Stimulated activated CD8-positive, alpha-beta memory T cell treated with anti-CD3 and anti-CD28 coated beads, Interleukin-7, amount 100 ng/mL, for 1 hour (primary cell): ENCODE measurements at places on chromosomes 1 and 21.

- no peak for DNase-seq
Observed at GRCh38 chr1:49102752-49103151, 326.1 kb upstream of the BEND5 start.

DNA sequence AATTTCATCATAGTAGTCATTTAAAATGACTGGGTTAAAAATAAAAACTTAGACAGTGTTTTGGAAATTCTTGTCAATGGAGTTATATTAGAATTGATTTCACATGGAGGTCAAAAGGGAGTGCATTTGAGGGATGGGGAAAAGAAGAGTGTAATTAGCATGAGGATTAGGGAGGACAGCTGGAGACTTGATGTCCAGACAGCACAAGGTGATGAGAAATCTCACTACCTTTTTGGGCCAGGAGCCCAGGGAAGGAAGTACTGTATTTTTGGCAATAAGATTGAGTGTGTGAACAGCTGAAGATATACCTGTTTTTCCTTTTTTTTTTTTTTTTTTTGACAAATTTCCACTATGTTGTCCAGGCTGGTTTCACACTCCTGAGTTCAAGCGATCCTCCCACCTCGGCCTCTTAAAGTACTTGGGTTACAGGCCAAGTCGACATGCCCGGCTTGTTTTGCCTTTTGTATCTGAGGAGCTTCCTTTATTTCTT, 163.6 kb downstream of the PAPPA2 start:
- no peak for DNase-seq

GRCh38 chr1:246294263-246294662, 212.8 kb downstream of the SMYD3 start:
- DNase-seq, result no peak

- no peak for DNase-seq
Observed at GRCh38 chr1:235735621-235736020, 86.0 kb upstream of the GNG4 start.

DNA sequence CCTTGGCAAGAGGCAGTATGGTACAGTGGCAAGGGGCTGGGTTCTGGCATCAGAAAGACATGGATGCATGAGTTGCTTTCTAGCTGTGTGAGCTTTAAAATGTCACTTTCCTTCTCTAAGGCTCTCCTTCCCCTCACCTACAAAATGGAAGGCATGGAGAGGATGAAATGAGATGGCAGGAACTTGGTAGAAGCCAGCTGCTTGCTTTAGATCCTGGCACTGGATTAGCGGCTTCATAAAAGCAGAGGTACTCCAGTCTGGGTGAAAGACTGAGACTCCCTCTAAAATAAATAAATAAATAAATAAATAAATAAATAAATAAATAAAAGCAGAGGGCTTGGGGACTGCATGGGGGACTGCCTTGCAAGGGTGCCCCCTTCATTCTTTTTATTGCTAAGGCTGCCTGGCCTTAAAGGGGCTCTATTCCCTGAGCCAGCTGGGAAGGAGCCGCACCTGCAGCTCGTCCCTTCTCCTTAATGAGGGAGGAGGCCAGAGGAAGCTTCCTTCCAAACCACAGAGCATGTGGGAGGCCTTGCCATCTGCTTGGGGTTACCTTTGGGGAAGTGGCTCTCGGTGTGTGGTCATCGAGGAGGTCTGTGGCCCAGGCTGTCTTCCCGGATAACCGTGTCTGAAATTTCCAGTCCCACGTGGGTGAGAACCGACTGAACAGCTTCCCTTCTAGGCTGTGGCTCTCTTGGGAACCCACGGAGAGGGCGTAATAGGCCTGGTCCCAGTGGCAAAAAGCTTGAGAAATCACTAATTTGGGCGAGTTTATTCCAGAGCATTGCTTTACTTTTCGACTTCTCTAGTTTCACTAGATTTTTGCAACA, 2.0 kb upstream of the ATP13A2 start:
- no peak for DNase-seq

DNA sequence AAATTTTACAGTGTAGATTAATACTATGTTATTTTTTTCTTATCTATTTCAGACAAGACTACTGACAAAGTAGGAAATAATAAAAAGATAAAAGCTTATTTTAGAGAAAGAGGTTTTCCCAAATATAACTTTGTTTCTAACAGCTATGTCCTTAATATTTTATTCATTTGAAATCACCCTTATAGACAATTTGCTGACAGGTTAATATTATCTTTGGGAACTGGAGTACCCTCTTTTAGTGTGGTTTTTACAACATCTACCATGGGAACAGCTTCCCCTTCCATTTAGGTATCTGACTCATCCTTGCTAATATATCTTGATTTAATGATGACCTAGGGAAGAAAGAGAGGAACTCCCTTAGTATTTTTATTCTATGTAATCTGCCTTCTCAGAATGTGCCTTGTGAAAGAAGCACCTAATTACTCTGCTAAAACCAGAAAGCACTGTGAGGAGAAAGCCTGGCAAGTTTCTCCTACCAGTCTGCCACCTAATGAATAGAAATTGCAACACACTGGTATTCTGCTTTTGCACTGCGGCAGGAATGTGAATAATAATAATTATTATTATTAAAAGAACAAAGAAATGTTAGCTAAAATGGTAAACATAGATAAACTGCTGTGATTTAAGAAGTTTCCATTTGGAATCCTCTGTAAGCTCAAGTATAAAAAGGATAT, 192.8 kb downstream of the PDE4B start:
- no peak for DNase-seq

GRCh38 chr1:213104604-213105003, 53.6 kb downstream of the RPS6KC1 start:
- no peak for DNase-seq

DNA sequence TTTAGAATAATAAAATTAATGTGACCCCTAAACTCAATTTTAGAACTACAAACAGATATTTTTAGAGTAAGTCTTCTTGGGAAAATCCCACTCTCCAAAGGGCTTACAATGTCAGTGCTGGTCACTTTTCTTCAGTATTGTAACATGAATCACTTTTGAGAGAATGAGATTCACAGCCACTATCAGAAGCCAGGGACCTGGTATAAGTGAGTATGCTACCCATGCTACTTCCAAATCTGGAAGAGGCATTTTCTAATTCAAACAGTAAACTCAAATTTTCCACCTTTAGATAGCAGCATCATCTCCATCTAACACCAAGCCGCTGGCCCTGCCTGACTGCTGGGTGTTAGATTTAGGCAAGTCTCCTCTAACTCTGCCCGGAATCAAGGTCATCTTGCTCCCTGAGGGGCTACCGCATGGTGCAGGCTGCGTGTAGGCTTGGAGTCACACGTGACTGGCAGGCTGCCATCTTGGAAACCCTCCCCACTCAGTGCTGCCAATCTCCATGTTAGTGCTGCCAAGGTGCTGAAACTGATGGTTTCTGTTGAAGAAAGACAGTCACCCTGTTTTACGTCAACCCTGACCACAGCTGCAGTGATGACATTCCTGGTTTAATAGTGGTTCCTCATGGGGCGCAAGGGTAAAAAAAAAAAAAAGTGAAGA, 882.9 kb upstream of the B3GALT2 start:
- no peak for DNase-seq

DNA sequence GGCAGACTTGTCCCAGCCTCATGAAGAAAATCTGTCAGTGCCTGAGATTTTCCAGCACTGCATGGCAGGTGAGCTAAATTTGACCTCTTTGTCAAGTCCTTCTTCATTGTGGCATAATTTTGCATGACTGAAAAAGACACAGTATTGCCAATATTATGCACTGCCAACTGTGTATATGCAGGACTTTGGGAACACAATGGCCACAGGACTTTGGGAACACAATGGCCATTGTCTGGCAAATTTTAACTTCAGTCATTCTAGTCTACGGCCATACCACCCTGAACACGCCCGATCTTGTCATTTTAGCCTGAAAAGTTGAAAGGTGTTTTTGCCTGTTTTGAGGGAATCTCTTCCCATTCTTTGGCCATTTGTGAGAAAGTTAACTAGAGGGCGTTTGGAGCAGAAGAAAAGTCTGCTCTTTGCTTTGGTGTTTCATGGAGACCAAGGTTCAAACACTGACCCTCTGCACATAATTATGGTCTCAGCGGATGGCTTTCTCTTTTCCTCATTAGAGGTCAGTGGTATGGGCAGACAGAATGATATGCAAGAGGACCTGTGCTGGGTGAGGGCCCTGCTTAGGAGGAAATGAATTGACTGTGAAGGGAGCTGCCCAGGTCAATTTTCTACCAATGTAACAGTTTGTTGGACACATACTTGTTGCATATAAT, 72.4 kb upstream of the NEK7 start:
- DNase-seq, result no peak

DNA sequence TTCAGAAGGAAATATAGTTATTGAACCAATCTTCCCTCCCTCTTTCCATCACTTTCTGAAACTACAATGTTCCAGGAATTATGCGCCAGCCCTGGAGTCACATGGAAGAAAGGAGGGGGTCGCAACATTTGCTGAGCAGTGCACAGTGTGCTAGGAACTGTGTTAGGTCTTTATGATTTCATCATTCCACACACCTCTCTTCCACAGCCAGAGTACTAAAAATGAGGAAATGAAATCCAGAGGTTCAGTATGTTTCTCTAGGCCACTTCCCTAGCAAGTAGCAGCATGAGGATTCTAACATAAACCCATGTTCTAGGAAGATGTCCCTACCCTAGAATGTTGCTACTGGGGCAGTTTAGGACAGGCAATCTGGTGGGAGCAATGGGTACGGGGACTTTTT, 158.1 kb downstream of the SLC45A1 start:
- DNase-seq, result no peak

- DNase-seq, result no peak
Observed at GRCh38 chr1:245317217-245317616, 162.4 kb downstream of the KIF26B start.

DNA sequence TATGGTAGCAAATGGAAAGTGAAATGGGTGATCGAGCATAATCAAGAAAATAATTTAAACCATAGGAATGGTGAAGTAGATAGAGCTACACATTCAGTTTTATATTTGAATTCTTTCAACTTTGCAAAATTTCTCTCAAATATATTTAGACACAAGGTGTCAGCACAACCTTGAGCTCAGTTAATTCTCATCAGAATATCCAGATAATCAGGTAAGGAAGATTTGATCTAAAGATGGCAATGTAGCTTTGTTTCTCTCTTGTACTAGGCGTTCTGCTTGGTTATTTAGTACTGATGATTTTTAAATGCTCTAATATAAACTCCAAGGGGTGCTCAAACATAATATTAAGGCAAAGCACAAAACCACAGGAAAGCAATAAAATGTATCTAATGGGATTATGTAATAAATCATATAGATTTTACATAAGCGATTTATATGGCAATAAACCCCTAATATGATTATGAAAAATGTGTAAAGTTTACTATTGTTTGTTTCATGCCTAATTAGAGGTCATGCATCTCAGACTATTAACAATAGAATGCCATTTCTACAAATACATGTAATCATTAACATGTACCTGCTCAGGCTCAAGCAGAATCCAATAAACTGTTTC, 32.4 kb upstream of the SERTAD4 start:
- DNase-seq, result no peak

GRCh38 chr21:33212159-33212851, 17.4 kb upstream of the IFNAR2 start:
- no peak for DNase-seq

- DNase-seq, result no peak
Observed at GRCh38 chr1:184635347-184635979, 119.2 kb downstream of the EDEM3 start.

DNA sequence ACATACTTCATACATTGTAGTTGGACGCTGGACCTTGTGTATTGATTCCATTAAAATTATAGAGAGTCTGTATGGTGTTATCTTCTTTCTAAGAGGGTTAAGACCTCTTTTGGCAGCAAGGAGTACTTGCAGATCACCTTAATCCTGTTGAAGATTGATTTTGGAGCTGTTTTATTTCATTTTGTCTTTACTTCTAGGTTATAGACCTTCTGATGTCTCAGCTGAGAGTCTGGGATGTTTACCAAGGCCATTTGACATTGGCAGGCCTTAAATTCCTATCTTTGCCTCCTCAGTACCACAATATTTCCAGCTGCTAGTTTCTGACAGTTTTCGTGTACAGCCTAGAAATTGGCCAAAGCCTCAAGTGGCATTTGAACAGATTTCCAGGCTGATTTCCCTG, 338.0 kb downstream of the LMO4 start:
- no peak for DNase-seq

- no peak for DNase-seq
Observed at GRCh38 chr1:41735631-41736260, 183.0 kb downstream of the HIVEP3 start.

DNA sequence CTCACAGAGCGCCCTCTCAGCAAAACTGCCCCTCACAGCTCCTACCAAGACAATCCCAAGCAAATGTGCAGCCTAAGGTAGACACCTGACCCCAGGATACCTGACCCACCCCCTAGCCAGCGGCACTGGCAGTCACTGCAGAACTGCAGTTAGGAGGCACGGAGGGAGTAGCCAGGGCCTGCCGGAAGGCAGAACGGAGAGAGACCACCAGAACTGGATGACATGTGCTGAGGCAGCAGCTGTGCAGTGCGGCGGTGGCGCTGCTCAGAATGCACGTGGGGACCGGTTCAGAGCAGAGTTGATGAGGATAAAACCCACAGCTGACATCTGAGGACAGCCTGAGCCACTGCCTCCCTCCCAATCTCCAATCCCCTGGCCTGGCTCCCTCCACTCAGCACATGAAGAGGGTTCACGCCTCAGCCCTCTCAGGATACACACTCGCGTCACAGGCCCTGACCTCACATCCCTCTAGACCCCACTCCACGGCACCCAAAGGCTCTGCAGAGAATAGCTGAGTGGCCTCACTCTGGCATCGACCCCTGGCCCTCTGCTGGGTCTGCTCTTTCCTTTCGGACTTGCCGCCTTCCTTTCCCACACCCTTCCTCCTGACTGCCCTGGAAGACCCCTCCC, 29.6 kb downstream of the UBE2G2 start:
- DNase-seq, result no peak

DNA sequence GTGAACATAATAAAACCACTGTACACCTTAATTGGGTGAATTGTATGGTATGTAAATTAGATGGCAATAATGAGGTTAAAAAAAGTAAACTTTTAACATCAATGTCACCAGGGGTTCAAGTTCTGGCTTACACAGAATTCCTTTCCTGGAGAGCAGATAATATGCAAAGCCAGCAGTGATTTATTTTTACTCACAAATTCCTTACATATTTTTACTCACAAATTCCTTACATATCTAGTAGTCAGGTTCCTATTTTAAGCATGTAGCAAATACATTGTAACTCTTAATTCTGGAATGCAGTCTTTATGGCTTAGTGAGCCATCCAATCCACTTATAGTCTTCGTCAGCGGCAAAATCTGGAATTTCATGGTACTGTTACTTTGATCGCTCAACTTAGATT, 1.3 kb upstream of the UBE4B start:
- no peak for DNase-seq

DNA sequence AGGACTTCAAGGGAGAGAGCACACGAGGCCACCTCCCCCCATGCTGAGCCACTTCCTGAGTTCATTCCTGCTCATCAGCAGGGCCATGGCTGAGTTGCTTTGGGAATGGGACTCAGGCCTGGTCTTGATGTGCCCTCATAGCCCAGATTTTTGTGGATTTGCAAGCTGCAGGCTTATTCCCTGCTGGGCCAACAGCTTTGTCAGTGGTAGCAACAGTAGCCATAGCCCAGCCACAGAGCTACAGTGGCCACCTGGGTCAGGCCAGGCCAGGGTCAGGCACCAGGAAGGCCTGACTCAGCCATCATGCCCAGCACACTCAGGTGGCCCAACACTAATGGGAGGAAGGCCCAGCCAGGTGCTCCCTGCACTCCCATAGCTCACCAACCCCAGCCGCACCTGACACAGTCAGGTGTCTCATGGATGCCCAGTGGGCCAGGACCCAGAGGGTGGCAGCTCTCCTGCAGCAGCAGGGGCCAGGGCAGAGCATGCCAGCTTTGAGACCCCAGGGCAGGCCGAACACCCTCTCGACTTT, 33.5 kb downstream of the EPHA2 start:
- DNase-seq, result no peak
